Stimulated activated CD4-positive, alpha-beta T cell treated with anti-CD3 and anti-CD28 coated beads, Interleukin-2, amount 100 ng/mL, for 24 hours (primary cell): ENCODE measurements at places on chromosomes 6 and 20.

DNA sequence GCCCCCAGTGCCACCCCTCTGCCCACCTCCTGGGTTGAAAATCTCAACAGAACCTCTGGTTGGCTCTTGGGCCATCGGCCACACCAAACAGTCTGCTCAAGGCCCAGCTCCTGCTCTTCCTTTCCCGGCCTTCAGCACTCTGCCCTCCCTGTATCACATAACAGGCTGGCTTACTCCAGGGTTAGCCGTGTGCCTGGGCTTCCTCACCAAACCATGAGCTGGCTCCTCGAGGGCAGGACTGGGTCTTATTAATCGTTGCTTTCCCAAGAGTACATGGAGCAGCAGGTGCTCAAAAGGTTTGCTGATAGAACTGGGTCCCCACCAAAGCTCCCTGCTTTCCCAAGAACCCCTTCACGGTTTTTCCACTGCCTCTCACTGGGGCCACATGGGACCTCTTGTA, 12.7 kb upstream of the FAM83C start:
- no peak for DNase-seq

GRCh38 chr20:58998656-58999055, 8.4 kb downstream of the CTSZ start:
- no peak for DNase-seq

DNA sequence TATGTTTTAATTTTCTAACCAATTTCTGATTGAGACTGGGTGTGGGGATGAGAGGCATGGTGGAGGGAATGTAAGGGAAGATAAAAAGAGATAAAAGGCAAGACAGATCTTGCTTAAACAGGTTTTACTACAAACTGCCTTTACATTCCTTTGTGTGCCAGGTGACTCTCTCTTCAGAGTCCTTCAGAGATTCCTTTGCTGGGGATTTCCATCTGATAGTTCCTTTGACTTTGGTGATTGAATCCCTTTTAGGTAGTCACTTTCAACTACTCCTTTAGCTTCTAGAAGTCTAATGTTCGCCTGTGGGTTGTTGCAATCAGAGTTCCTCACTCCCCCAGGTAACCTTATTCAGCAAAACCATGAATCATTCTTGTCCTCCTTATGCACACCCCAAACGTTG, 283.3 kb upstream of the MANEA start:
- no peak for DNase-seq

GRCh38 chr6:4220558-4220957, 85.2 kb upstream of the ECI2 start:
- DNase-seq, result no peak

GRCh38 chr6:152091851-152092341, 284.4 kb downstream of the ESR1 start:
- no peak for DNase-seq

DNA sequence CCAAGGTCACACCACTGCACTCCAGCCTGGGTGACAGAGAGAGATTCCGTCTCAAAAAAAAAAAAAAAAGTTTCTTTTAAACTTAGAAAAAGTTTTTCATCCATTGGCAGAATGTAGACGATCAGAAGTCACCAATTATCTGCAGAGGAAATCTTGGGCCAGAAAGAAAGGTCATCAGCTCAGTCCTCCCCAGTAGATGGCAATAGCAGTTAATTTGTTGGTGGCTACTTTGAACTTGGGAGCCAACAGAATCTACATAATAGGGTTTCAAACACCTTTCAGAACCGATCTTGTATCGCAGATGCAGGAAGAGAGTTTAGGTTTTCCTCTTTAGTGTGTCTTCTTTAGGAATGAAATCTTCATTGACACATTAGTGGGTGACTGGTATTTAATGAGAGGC, 41.7 kb downstream of the LBP start:
- DNase-seq, result no peak

DNA sequence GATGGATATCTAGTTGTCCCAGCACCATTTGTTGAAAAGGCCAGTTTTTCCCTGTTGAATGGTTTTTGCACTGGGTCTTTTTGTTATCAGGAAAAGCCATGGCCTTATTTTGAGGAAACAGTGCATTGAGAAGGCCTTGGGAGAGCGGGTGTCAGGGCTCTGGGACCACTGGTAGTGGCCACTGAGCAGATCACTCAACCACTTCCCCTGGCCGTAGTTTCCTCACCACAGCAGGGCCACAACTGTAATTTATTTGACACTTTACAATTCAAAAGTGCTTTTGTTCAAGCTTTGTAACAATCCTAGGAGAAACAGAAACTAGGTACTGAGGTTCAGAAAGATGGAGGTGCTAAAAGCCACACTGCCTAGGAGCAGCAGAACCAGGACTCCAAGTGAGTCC, 281.8 kb downstream of the GMDS start:
- no peak for DNase-seq

GRCh38 chr20:2150660-2151059, 49.0 kb downstream of the STK35 start:
- no peak for DNase-seq

GRCh38 chr6:119161438-119161837, 83.0 kb upstream of the FAM184A start:
- DNase-seq, result no peak

DNA sequence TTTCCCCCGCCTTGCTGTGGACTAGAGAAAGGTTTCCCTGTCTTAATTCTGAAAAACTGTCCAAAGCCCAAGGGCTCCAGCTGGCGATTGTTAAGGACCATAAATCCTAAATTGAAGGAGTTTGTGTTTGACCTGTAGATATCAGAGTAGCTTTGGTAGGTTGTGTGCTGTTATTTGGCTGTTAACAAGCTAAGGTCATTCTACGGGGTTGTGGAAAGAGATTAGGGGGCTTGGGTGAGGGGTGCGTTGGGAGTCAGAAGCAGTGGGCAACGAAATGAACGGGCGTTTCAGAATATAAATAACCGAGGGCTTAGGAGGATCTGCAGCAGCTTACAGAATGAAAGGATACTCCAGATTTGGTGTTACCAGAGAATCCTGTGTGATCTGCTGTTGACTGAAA, 32.6 kb upstream of the BTN3A2 start:
- no peak for DNase-seq

DNA sequence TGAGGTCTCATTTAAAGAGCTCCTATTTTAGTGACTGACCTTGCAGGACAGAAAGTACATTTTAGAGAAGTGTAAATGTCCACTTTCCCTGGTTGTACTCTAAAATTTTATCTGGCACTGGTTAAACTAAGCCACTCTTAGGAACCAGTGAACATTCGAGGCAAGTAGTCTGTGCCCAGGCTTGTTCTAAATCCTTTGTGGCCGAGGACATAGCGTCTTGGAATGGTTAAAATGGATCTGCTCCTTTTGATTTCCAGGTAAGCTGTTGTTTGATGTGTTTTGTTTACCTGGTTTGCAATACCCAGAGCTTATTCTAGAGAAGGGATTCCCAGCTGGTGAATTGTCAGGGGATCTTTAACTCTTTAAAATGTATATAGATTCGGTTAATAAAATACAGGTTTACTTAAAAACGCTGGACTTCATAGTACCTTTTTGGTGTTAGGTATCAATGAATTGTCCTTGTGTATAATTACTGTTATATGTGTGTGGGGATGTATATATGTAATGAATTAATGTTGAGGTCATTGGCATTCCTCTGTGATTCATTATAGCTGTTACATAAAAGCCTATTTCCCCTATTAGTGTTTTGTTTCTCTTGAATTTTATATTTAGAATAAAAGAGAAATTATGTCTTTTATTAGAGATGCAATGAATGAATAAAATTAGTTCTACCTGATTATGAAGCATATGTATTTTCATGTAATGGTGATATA, 15.8 kb downstream of the SNX9 start:
- no peak for DNase-seq

DNA sequence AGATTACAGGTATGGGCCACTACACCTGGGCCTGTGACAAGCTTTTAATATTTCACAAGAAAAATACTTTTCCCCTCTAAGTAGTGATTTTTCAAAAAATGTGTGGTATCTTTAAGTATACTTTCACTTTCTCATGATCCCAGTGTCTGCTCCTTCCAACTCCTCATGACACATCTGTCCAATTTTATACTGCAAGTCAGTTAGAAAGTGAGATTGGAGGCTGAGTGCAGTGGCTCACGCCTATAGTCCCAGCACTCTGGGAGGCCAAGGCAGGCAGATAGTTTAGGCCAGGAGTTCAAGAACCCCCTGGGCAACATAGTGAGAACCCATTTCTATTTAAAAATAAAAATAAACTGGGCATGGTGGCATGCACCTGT, 20.2 kb downstream of the PIM1 start:
- no peak for DNase-seq

- DNase-seq, result no peak
Measured at GRCh38 chr20:49573900-49574416, 6.0 kb upstream of the PTGIS start.

GRCh38 chr6:99412065-99412464, 13.0 kb downstream of the PNISR start:
- no peak for DNase-seq

- DNase-seq, result no peak
Measured at GRCh38 chr6:33862536-33862935, 58.7 kb upstream of the MLN start.

GRCh38 chr6:133995296-133995695, 42.3 kb downstream of the TBPL1 start:
- DNase-seq, result no peak

DNA sequence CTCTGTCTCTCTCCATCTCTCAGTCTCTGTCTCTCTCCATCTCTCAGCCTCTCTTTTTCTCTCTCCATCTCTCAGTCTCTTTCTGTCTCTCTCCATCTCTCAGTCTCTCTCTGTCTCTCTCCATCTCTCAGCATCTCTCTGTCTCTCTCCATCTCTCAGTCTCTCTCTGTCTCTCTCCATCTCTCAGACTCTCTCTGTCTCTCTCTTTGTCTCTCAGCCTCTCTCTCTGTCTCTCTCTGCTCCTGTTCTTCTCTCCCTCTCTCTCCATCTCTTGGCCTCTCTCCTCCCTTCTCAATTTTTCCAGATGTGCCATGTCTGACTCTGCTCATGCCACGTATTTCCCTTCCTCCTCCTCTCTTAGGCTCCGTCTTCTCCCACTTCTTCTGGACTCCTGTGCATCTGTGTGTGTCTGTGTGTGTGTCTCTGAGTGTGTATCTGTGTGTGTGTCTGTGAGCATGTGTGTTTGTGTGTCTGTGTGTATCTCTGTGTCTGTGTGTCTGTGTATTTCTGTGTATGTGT, 72.7 kb downstream of the SRC start:
- DNase-seq, result no peak

GRCh38 chr6:161273274-161273751, 548 bp downstream of the AGPAT4 start:
- DNase-seq, result peak; percentile 12

- DNase-seq, result no peak
Measured at GRCh38 chr6:41768545-41769308, 11.0 kb downstream of the FRS3 start.

DNA sequence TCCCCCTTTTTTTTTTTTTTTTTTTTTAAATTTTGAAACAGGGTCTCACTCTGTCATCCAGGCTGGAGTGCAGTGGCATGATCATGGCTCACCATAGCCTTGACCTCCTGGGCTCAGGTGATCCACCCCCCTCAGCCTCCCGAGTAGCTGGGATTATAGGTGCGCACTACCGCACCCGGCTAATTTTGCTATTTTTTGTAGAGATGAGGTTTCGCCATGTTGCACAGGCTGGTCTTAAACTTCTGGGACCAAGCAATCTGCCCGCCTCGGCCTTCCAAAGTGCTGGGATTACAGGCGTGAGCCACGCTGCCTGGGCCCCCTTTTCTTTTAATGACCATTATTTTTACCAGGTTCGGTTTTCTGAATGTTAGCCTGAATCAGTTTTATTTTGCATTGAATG, 5.0 kb upstream of the FAM209A start:
- DNase-seq, result no peak

- DNase-seq, result no peak
Measured at GRCh38 chr20:35558451-35558850, 16.6 kb downstream of the ERGIC3 start.

DNA sequence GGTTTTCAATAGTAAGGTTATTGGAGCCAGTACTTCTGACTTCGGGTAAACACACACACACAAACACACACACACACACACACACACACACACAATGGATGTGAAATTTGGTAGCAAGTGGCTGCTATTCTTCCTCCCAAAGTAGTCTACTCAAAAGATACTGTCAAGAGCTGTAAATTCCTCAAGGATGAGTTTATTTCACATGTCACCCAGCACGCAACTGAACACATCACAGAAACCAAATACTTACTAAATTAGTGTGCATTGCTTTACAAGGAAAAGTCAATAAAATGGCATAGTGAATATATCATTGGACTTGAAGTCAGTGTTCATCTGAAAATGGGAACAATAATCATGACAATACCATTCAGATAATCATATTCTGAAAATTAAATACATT, 32.9 kb downstream of the MMUT start:
- no peak for DNase-seq

- no peak for DNase-seq
Measured at GRCh38 chr6:99393366-99393697, 663 bp downstream of the COQ3 start.

- DNase-seq, result no peak
Measured at GRCh38 chr6:25008707-25009392, 73.1 kb upstream of the RIPOR2 start.

GRCh38 chr6:69129046-69129445, 494.0 kb downstream of the ADGRB3 start:
- no peak for DNase-seq

- DNase-seq, result no peak
Measured at GRCh38 chr6:166361077-166361429, 18.7 kb upstream of the SFT2D1 start.

DNA sequence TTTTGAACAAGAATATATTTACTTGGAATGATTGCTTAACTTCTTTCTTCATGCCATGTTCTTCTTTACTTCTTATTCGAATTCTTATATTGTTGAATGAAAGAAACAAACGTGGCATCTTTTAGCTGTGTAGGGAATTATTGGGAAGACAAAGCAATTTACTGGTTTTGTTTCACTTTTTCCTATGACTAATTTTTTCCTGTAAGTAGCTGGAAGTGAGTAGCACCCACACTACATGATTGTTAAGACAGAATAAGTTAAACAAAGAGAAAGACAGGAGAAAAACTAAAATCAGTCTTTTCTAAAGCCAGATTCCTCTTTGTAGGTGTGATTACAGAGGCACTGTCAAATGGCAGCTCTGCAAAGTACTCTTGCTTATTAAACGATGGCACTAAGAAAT, 593.4 kb downstream of the EYS start:
- no peak for DNase-seq

DNA sequence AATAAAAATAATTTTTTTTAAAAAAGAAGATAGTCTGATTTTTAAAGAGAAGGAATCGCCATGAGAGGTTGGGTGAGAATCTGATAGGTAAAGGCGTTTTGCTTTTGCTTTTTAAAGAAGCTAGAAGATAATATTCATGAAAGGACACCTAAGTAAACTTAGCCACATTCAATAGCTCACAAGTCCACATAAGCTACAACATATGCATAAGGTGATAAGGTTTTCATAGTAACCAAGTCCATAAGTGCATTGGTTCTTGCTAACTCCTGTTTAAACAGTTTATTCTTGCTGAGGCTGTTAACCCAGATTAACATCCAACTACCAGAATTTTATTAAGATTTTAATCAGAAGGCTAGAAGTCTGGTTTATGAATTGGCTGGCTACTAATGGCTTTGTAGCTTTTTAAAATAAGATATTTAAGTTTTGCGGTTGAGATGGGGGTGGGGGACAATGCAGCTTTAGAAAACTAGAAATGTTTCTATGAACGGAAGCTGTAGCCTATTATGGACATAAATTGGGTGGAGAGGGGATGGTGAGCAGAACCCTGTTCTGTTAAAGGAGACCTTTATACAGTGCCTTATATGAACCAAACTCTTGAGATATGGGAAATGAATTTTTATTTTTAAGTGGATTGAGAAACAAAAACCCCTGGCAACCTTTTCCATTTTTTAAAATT, 235.1 kb downstream of the ZFAND3 start:
- DNase-seq, result no peak
